Psoas muscle (tissue), 8 donors: ENCODE measurements at places on chromosomes 3 and 15.
A peak's percentile ranks its signal among the peaks of the same experiment; 100 is the strongest.

DNA sequence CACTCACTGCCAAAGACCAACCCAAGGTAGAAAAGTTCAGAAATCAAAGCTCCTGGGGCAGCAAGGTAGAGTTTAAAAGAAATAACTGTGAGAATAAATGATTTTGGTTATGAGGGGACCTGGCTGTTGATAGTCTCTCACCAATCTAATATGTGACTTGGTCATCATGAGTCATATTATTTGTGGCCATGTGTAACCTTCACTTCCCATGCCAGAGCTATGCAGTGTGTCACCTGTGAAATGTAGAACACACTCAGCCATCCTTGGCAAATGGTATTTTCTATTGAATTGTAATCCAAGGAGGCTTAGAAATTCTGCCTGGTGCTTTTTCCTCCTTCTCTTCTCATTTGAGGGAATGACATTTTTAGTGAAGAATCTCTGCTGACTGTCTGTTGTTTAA lies 184.2 kb upstream of the STAC start:
- H3K27me3 ChIP-seq: peaks cover 4% of the 10 kb centered on the region
- no peaks in the 10 kb centered on the region for H3K36me3 ChIP-seq
- H3K27ac ChIP-seq: no peak overlapping the region
- H3K4me1 ChIP-seq: no peaks in the 10 kb centered on the region

GRCh38 chr15:38518084-38518483 lies 46.5 kb downstream of the RASGRP1 start:
- H3K4me1 ChIP-seq: no peaks in the 10 kb centered on the region
- H3K27ac ChIP-seq: no peak overlapping the region
- DNase-seq: no peak

DNA sequence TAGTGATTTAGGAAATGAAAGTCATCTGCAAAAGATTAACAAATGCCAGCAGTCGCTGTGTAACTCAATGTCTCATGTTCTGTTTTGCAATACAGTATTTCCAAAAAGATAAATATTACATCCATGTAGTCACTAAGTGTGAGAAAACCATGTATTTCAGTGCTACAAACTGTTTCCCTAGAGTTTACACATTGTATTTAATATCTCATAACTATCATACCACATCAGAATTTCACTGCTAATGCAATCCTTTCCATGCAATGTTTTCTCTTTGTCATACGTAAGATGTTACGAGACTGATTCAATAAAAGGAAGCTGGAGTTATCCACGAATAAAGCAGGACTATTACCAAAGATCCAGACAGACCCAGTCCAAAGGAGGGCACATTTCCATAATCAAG lies 269.4 kb downstream of the GBE1 start:
- peak overlapping the region; percentile 10 for H3K27ac ChIP-seq
- no peaks in the 10 kb centered on the region for H3K27me3 ChIP-seq
- H3K36me3 ChIP-seq: peaks cover 7% of the 10 kb centered on the region

DNA sequence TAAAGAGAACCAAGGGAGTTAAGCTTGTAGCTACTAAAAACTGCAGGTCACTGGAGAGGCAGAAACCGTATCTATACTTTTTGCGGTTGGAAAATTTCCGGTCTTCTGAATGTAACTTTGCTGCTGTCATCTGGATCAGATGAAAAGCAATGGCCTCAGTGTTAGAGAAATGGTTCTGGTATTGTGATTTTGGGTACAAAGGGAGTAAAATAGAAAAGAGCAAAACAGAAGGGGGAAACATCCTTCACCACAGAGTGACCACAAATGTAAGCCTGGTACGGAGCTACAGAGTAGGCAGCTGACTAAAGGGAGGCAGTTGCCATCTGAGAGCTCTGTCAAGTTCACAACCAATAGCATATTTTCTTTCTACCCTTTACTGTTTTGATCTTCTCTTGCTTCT lies 5.6 kb downstream of the CD96 start:
- H3K36me3 ChIP-seq: no peaks in the 10 kb centered on the region
- peaks cover 4% of the 10 kb centered on the region for H3K27me3 ChIP-seq
- no peak overlapping the region for H3K27ac ChIP-seq
- H3K4me3 ChIP-seq: no peak overlapping the region
- DNase-seq: no peak
